Right renal cortex interstitium (tissue), 3 donors: ENCODE measurements at places on chromosomes 5 and 9. TPM values are rescaled to one million over a fixed set of nuclear protein-coding genes. Genes with fewer than 3 reads are reported as not detected.

Gene FOXI1
- 8.1 TPM for polyA plus RNA-seq

Gene WNT8A
- not detected for polyA plus RNA-seq

Gene GABRA6
- polyA plus RNA-seq: not detected

Gene ARHGEF39
- polyA plus RNA-seq: 7.4 TPM

Gene SUSD1
- 41.4 TPM for polyA plus RNA-seq

Gene NIM1K
- polyA plus RNA-seq: 0.61 TPM

Gene FAM151B
- polyA plus RNA-seq: 2.3 TPM

Gene CNOT6
- polyA plus RNA-seq: 62.4 TPM

DNA sequence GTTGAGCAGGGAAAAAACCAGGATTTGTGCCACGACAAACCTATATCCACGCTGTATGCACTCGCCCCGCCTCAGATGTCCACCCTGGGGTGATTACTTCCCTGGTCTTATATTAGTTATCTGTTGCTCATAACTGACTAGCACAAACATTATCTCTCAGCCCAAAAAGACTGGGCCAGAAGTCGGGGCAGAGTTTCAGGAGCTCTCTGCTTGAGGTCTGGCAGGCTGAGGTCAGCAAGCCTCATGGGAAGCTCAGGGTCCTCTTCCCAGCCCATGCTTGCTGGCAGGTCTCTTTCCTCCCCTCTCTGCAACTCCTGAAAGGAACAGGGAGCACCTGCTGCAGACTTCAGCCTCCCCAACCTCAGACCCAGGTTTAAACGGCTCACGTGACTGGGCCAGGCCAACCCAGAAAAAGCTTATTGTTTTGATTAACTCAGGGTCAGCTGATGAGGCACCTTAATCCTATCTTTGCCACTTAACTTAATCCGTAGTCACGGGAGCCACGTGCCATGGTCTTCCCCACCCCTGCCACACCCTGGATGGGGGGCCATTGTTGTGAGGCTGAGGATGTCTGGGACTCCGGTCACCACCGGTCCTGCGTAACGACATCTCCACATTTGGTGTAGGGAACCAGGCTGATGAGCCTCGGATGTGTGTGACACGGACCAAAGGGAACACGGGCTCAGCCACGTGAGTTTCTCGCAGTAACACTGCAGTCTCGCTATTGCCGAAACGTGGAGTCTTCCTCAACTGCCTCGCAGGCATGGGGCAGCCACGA is 123.7 kb upstream of the IRX4 start:
- DNase-seq: no peak

- DNase-seq: no peak
Observed at GRCh38 chr5:107269256-107269655, 401.5 kb downstream of the EFNA5 start.

- DNase-seq: no peak
Observed at GRCh38 chr5:140875085-140876065, at the start of gene PCDHA12. Gene PCDHA12, plus strand, starts transcription at chr5:140875308. Its CDS starts 165 bp downstream, at chr5:140875473.

GRCh38 chr9:91269907-91270491 is 91.7 kb downstream of the AUH start:
- no peak for DNase-seq

DNA sequence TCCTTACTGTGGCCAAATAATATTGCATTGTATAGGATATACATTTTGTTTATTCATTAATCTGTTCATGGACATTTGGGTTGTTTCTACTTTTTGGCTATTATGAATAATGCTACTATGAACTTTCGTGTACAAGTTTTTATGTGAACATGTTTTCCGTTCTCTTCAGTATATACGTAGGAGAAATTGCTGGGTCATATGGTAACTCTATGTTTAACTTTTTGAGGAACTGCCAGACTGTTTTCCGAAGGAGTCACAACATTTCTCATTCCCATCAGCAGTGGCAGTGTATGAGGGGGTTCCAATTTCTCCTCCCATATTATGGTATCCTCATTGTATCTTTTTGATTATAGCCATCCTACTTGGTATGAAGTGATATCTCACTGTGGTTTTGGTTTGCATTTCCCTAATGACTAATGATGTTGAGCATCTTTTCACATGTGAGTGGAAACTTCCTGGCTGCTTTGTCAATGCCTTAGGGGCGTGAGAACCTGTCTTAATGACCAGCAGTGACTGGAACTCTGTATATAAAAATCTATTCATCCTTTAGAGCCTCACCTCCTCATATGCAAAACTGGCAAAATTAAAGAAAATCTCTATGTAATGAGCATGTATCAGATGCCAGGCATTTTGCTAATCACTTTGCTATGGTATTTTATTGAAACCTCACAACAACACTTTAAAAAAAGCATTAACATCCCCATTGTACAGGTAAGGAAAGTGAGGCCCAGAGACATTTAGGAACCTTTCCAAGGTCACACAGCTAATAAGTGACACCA is 47.8 kb upstream of the TGFBR1 start:
- DNase-seq: no peak

- no peak for DNase-seq
Observed at GRCh38 chr9:17723656-17724055, 144.8 kb downstream of the SH3GL2 start.

DNA sequence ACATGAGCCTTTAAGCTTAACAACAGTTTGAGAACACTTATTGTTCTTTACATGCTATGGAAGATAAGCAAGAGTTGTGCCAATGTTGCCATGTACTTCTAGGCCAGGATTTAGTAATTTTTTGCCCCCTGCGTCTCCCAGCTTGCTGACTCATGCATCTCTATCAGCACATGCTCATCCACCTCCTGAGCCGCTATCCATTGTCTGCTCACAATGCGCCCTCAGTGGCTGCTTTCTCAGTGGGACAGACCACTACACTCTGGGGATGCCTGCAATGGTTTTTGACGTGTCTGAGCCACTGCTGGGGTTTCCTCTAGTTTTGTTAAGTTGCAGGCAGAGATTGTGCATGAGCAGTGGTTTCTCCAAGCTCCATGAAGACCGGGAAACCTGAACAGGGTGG is 50.9 kb upstream of the PHF2 start:
- DNase-seq: no peak

DNA sequence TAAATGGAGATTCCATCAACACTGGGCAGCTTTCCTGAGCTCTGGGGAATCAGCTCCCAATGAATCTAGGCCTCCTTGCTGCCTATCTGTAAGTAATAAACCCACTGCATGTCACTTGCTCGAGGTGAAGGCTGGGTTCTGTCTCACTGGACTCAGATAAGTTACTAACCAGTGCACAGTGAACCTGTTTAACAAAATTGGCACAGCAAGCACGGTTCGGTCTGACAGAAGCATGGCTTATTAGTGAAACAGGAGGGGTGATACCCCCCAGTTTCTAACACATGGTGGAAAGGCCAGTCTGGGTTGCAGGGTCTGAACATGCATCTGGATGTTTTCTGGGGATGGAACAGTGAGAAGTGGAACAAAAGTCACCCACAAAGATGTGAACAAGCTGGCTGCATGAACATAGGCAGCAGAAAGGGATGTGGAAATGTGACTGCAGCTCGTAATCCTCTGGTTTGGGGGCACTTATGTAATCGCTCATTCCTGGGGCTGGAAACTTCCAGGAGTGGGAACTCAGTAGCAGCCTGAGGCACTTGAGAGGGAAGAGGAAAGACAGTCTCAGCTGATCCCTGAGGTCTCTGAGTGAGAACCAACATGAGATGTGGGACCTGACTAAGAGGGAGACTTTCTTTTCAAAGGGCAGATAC is 37.7 kb downstream of the UGT3A2 start:
- DNase-seq: no peak

- DNase-seq: no peak
Observed at GRCh38 chr9:123119566-123119965, 86.1 kb downstream of the GPR21 start.

DNA sequence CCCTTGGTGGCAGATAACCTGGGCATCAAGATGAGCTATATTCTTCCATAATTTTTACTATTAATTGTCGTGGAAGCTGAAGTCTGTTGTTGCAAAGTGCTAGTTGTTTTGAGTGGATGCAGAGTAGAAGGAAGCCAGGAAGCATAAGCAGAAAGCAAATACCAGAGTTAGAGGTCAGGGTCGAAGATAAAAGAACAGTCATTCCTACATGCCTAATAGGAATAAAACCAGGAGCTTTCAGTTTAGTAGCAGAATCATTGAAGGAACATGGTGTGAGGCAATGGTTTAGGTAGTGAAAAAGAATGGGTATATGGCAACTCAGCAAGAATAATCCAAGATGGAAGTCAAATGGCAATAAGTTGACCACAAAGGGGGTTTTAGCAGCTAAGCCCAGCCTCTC is 121.6 kb upstream of the FST start:
- DNase-seq: no peak

GRCh38 chr5:52947208-52947607 is 41.9 kb upstream of the ITGA2 start:
- no peak for DNase-seq

DNA sequence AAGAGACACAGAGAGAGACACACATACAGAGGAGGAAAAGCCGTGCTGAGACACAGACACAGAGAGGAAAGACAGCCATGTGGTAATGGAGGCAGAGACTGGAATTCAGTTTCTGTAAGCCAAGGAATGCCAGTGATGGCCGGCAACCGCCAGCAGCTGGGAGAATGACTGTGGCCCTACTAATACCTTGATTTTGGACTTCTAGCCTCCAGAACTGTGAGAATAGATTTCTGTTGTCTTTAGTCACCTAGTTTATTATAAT is 90.2 kb downstream of the TARS1 start:
- no peak for DNase-seq

DNA sequence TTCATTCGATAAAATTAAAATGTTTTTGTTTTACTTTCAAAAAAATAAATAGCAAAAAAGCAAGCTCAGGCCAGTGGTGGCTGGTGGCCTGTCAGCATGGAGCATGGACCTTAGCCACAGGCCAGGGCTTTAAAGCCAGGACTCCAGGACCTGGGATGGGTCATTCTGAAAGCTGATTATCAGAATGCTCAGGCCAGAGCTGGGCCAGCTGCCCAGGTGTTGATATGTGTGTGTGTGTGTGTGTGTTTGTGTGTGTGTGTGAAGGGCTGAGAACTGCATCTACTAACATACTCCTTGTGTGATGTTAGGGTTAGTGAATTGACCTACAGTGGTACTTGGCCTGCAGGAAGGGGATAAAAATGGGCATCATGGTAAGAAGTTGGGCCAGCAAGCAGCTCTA is 21.5 kb downstream of the PALM2AKAP2 start:
- no peak for DNase-seq

GRCh38 chr5:154740957-154741356 is 14.2 kb upstream of the LARP1 start:
- DNase-seq: no peak

GRCh38 chr5:114185274-114185673 is 176.6 kb upstream of the KCNN2 start:
- DNase-seq: no peak

GRCh38 chr9:133711428-133712220 is 26.5 kb downstream of the SARDH start:
- no peak for DNase-seq

GRCh38 chr5:150107909-150108447 is 21.6 kb upstream of the CSF1R start:
- DNase-seq: no peak

DNA sequence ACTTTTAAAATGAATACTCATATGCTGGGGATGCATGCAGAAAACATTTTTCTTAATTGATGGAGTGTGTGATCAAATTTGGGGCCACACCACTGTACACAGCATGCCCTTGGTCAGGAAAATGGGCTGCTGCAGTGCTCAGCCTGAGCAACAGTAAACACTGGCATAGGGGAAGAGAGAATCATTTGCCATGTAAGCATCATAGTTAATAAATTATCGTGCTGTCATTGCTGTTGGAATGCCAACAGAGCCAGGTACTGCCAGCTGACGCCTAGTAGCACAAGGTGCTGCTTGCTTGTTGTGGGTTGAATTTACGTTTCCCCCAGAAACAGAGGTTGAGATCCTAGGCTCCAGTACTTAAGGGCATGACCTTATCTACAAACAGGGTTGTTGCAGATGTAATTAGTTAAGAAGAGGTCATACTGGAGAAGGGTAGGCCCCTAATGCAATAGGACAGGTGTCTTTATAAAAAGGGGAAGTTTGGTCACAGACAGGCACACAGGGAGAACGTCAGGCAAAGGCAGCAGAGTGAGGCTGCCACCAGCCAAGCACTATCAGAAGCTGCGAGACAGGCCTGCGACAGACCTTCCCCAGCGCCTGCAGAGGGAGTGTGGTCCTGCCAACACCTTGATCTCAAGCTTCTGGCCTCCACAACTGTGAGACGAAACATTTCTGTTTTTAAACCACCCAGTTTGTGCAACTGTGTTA is 25.3 kb downstream of the DAP start:
- DNase-seq: no peak

DNA sequence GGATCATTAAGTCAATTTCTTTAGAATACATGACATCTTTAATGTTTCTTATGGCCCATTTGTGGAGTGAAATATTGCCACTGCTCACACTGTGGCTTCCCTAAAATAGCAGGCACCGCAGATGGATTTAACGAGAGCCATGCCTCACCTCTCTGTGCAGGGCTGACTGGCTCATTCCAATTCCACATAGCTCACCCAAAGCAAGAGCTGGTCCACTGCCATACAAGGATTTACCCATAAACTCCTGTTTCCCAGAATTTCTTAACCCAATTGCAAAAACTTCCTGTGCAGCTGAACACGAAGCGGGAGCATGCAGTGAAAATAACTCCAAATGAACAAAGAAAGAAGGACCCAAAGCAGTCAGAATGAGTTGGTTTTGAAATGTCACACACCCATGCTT is 159.5 kb downstream of the BAAT start:
- no peak for DNase-seq

- DNase-seq: no peak
Observed at GRCh38 chr9:127968700-127969383, 11.9 kb downstream of the EEIG1 start.

DNA sequence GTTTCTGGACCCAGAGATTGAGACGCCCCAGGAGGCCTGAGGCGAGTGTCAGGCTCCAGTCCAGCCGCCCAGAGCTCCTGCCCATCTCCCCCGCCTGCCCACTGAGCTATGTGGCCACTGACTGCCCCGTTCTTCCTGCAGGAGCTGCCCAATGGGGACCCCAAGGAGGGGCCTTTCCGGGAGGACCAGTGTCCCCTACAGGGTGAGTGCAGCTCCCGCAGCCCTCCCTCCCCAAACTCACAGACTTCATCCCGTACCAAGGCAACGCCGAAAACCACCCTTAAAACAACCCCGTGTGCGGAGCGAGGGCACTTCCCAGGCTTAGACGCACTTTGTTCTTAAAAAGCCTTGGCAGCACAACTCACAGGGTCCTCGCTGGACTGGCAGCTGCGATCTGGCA is 23.4 kb downstream of the NKD2 start:
- DNase-seq: no peak

GRCh38 chr5:124754206-124754927 is 7.9 kb upstream of the ZNF608 start:
- no peak for DNase-seq

DNA sequence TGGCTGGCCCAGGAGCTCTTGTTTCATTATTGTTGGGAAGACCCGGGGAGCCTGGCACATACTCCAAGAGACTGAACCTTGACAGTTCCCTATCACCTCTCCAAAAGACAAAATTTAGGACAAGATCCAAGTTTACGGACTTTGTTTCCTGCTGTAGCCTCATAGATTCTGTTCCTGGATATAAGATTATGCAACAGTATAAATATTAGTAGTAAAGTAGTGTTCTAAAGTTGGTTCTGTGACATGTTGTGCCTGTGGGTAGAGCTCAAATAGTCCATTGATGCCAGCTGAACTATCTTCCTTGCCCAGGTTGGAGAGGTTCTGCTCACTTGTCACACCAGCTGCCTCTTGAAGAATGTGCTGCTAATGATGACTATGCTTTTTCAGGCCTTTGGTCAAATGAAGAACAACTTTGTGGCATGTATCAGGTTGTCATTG is 430.2 kb downstream of the DMAC1 start:
- no peak for DNase-seq
